Fibroblast of skin of left quadriceps (primary cell): ENCODE measurements at places on chromosomes 11 and 22.

GRCh38 chr11:33419924-33420323 is 162.7 kb downstream of the HIPK3 start:
- peak; percentile 41 for DNase-seq

DNA sequence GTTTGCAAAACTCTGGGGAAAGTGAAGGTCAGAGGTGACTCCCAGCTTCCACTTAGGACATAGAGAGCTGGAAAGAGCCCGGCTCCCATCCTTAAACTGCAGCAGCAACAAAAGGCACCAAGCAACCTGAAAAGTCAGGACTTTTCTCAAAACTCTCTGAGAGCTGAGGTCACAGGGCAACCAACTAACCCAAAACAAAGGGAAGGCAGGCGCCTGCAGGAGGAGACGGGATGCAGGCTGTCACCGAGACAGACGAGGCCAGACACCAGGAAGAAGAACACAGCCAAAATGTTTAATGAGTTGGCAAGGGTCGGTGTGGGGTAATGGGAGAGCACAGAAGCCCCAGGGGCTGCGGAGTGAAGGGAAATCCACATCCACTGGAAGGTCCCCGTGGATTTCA is 19.9 kb downstream of the ASCL2 start:
- DNase-seq = no peak

GRCh38 chr11:12862696-12863469 is 146.2 kb upstream of the RASSF10 start:
- DNase-seq = peak; percentile 85

- DNase-seq = no peak
These were observed 537.7 kb downstream of the BUD13 start for GRCh38 chr11:116234989-116235568.

DNA sequence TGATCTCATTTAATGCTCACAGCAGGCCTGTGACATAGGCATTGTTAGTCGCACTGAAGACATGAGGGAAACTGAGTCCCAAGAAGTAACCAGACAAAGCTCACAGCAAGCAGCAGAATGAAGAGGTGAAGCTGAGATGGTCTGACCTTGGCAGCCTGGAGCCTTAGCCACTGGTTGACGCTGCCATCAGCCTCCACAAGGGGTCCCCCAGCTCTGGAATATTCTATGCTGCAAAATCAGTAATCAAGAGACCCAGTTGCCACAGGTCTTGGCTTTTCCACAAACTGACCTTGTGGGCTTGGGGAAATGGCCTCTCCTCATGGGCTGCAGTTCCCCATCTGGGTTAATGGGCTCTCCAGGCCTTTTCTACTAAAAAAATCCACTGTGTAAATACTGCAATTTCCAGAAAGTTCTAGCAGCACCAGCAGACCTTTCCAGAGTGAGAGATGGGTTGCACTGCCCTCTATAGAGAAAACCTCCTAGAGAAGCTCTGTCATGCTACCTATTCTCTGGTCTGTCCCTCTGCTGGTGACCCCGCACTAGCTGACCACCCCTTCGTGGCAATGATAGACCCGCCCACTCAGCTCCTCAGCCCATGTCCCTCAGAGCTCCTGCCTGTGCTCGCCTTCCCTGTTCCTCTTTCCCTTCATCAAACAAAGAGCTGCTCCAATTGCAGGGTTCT is 22.6 kb upstream of the ISX start:
- DNase-seq = no peak

DNA sequence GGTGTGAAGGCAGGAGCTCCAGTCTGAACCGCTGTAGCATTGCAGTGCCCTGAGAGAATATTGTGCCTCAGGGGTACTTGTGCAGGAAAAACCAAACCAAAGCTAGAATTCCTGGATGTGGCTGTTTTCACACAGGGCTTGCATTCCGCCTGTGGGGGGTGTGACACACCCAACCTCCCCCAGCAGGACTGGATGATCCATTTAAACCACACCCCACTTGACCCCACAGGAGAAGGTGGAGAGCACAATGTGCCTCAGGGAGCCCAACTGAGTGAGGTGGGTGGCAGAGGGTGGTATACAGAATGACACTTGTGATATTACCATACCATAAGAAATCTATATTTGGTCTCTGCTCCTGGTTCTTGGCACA is 66.9 kb upstream of the SLC22A12 start:
- no peak for DNase-seq

DNA sequence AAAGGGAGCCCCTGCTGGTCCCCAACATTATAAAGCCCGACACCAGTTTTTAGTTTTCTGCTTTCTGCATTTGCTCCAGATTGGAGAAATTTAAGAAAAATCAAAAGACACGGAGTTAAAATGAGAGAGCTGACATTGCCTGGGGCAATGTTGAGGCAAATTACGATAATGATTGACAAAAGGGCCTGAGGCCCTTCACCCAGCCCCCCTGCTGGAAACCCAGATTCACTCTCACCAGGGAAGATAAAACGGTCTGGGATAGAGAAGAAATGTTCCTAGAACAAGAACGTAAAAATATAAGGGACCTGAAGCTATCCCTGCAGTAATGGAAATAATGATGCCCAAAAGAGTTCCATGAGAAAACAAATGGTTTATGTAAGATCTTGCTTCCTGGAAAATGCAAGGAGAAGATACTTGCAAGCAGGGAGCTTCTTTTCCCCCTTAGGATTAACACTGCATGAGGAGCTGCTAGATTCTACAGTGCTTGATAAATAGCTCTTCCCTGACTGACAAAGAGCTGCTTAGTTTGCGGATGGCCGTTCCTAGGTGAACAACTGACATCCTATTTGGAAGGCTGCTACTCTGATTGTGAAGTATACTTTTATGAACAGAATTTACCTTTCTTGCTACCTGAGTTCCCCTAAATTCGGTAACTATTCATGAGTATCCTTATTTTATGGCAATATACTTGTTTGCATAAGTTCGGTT is 40.6 kb upstream of the GNAZ start:
- no peak for DNase-seq

- DNase-seq = no peak
These were observed 32.2 kb downstream of the CSNK2A3 start for GRCh38 chr11:11320825-11321224.

GRCh38 chr11:83835423-83835822 is 549.3 kb upstream of the CCDC90B start:
- no peak for DNase-seq

GRCh38 chr11:10376061-10376460 is 71.2 kb downstream of the ADM start:
- DNase-seq = no peak

DNA sequence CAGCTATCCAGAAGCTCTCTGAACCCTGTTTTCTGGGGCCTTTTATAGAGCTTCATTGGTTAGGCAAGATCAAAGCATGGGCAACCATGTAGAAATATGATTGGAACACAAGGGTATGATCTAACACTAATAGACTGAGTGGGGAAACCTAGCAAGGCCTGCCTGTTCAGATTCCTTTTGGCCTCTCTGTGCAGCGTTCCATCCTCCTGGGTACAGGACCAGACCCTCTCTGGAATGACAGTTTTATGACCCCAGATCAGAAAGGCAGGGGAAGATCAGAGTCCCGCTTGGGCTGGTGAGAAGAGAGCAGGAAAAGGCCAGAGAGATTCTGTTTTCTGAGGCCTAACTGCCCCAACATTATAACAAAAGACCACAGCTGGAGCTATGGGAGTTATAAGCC is 36.7 kb upstream of the VWA5A start:
- DNase-seq = no peak

DNA sequence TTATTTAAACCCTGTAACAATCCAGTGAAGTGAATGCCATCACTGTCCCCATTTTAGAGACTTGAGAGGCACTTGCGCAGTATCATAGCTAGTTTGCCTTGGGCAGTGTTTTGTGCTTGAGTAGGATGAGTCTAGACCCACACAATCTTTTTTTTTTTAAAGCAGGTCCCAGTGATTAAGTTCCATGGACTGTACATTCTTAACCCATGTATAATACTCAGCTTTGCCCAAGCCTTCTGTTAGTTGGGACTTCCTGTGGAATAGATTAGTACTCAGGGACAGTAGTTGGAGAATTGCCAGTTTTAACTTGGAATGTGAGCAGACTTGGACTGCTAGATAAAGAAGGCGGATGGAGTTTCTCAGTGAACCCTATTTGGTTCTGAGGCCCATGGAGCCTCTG is 108.6 kb upstream of the RASSF10 start:
- peak; percentile 55 for DNase-seq
